NCI-H524 treated with DMSO at 0.1 percent for 48 hours (cell line): ENCODE measurements at places on chromosomes 16 and 17.

DNA sequence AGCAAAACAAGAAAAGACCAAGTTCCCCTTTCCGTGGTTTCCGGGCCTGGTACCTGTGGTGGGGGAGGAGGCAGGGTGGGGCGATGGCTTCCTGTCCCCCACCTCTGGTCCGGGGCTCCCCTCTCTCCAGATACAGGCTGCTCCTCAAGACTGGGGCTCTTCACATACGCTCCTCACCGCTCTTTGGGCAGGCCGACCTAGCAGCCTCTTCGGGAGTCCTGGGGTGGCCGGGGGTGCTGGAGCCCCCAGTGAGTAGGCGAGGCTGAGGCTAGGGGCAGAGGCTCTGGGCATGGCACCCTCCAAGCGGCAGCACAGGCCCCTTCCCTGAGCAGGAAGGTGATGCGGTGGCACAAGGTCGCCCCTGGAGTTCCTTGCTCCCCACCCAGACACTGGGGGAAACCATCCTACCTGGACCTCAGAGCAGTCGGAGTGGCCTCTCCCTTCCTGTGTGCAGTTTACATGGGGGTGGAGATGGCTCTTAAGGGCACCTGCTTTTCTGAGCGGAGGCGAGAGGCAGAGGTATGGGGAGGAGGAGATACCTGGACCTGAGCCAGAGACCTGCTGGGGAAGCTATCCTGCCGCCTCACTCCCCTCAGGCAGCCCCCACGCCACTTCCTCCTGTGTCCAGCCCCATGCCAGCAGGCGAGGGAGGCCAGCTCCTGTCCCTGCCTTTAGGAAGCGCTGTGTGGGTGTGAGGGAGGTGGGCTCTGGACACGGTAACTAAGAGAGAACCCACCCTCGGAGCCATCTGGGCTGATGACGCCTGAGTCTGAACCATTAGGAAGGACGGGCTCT is 891 bp downstream of the CORO1A start:
- DNase-seq, result no peak

DNA sequence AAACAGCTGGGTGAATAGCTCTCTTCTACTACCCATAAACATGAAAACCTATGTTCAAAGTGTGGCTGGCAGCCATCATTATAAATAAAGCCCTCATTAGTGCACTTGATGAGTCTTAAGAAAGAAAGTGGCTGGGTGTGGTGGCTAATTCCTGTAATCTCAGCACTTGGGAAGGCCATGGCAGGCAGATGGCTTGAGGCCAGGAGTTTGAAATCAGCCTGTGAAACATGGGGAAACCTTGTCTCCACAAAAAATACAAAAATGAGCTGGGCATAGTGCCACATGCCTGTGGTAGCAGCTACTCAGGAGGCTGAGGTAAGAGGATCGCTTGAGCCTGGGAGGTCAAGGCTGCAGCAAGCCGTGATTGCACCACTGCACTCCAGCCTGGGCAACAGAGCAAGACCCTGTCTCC is 28.3 kb upstream of the APPBP2 start:
- peak; percentile 97 for DNase-seq

DNA sequence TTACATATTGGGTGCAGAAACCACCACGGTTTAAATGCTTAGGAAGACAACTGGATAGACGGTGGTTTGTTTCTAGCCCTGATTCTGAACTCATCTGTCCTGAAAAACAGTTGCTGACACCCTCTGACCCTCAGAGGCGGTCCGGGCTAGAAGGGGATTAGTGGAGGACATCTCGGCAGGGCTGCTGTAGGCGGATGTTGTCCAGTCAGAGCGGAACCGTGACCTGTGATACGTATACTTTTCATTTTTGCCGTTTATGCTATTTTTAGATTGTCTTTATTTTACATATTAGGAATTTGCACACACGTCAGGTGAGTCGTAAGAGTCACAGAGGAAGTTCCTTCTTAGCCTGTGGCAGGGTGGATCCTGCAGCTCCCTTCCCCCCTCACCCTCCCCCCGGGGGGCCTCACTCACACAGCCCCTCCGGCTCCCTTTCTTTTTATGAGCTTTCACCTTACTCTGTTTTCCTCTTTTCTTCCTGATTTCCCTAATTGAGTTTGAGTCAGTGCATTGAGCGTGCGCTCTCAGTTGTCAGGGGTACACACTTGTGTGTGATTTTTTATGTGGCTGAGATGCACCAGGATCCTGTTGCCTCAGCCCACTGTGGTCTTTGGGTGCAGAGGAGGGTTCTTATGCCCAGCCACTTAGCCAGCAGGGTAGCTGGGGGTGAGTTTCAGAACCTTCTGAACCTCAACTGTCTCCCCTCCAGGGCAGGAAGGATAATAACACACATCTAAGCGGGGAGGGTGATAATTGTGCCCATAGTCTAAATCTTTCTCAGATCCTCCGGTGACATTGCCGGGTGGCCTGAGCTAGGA is 211.1 kb upstream of the CHMP6 start:
- DNase-seq, result no peak

DNA sequence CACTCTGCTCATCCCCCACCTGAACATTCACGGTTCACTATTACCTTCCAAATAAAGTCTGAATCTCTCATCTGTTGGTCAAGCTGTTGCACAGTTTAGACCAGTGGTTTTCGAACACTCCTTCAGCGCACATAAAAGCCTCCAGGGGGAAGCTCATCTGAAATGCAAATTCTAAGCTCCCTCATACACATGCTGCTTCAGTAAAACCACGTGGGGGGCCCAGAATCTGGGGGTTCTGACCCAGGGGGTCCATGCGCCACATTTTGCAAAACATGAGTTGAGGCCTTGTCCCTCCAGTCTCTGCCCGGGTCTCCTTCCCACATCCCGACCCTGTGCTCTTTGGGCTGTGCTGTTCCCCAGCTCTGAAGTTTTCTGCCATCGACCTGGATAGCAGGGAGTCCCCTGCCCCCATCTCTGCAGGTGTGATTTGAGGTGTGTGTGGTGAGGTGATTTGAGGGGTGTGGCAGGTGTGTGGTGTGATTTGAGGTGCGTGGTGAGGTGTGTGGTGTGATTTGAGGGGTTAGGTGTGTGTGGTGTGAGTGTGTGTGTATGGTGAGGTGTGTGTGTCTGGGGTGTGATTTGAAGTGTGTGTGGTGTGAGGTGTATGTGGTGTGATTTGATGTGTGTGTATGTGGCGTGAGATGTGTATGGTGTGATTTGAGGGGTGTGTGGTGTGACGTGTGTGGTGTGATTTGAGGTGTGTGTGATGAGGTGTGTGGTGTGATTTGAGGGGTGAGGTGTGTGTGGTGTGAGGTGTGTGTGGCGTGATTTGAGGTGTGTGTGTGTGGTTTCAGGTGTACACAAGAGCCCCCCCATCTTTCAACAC is 4.8 kb upstream of the RAB37 start:
- DNase-seq, result no peak

DNA sequence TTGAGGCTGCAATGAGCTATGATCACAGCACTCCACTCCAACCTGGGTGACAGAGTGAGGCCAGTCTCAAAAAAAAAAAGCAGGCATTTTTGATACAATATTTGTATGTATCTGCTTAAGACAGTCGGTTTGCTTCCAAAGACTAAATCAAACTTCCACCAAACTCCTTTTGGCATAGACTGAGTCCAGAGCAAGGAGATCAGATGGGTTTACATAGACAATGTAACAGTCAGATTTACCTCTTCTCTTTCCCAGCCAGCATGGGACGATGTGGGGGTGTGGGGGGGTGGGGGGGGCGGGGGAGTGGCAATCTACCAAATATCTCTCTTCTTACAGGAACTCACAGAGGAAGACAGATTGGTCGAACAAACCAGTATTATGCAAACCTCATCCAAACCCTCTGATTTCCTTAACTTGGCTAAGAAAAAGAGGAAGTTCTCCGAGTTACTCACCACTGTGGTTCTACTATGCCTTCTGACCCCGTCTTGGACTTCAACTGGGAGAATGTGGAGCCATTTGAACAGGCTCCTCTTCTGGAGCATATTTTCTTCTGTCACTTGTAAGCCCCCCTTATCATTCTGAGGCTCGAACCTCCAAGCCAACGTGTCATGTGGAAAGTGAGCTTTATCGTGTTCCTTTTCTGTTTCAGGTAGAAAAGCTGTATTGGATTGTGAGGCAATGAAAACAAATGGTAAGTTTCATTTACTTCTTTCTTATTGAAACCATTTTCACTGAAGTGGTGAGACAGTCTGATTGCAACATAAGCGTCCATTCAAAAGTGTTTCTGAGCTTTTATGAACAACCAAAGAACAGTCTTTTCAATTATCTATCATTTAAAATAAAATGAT is at the start of gene MILR1:
TSS of gene MILR1 (plus strand) at position 451 of the 848 bp plus-strand sequence. CDS start at position 505, 54 bp downstream.
- DNase-seq, result no peak

GRCh38 chr17:39744075-39744835 is 6.5 kb downstream of the GRB7 start:
- no peak for DNase-seq
